Choroid plexus epithelial cell (primary cell): ENCODE measurements at places on chromosomes 2 and 18.
A peak's percentile ranks its signal among the peaks of the same experiment; 100 is the strongest.

- no peak for DNase-seq
Observed at GRCh38 chr2:212592695-212593094, 54.1 kb upstream of the ERBB4 start.

DNA sequence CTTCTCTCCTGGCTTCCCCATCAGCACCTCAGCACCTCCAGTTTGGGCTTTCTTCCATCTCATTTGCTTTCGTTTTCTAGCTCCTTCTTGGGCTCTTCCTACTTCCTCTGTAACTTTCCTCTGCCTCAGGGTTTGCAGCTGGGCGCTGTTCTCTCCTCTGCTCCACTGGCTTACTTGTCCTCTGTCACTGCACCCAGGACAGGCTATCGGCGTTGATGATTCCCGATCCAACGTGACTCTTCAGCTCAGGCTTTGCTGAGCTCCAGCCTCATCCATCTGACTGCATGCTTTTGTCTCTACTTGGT, 362.4 kb downstream of the CYRIA start:
- no peak for DNase-seq

DNA sequence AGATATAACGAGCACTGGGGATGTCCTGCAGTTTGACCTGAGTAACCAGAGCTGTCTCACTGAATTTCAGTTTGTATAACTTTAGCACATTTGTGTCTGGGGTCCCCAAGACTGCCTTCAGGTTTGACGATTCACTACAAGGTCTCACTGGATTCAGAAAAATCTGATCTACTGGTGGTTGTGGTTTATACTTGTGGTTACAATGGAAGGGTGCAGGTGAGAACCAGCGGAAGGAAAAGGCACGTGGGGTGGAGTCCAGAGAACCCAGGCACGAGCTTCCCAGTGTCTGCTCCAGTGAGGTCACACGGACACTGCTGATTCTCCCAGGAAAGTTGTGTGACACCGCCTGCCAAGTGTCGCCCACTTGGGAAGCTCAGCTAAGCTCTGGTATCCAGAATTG, 126.0 kb downstream of the ZNF236 start:
- DNase-seq: no peak

GRCh38 chr2:10392951-10393639, 55.0 kb downstream of the ODC1 start:
- no peak for DNase-seq

DNA sequence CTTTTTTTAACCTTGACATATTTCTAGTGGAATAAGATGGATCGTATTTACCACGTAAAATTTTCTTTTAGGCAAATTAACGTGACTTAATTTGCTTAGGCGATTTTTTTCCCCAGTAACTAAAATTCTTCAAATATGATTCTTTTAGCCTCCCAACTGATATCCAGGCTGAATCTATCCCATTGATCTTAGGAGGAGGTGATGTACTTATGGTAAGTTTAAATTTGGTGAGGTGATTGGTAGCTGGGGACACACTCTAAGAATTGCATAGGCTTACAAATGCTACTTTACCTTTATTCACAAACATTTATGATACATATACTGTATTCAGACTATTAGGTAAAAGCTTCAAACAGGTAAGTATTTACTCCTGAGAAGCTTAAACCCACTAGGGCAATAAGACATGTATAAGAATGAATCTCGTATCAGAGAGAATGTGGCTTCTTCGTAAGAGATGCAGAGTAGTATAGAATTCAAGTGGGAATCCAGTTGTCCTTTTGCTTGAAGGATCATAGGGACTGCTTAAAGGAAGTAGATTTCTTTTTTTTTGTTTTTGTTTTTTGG, 3.8 kb downstream of the DDX1 start:
- no peak for DNase-seq

- peak; percentile 89 for DNase-seq
Observed at GRCh38 chr2:235607546-235608199, 113.8 kb downstream of the AGAP1 start.

GRCh38 chr2:230920167-230920566, 4.9 kb downstream of the GPR55 start:
- no peak for DNase-seq

DNA sequence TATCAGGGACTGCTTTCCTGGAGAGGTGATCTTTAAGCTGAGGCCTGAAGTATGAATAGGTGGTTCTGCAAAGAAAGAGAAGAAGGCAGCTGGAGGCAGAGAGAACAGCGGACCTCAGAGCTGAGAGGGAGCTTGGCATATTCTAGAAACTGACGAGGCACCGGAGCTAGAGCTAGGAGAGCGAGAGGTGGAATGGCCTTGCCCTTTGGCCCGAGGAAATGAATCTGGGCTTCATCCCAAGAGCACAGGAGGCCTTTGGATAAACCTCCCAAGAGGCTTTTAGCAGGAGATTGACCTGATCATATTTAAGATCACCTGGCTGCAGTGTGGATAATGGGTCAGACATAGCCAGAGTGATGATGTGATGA, 7.9 kb downstream of the DYSF start:
- DNase-seq: no peak

- no peak for DNase-seq
Observed at GRCh38 chr2:176699644-176700043, 430.4 kb downstream of the MTX2 start.

GRCh38 chr2:218782528-218782844, 539 bp downstream of the CYP27A1 start:
- DNase-seq: peak; percentile 26

DNA sequence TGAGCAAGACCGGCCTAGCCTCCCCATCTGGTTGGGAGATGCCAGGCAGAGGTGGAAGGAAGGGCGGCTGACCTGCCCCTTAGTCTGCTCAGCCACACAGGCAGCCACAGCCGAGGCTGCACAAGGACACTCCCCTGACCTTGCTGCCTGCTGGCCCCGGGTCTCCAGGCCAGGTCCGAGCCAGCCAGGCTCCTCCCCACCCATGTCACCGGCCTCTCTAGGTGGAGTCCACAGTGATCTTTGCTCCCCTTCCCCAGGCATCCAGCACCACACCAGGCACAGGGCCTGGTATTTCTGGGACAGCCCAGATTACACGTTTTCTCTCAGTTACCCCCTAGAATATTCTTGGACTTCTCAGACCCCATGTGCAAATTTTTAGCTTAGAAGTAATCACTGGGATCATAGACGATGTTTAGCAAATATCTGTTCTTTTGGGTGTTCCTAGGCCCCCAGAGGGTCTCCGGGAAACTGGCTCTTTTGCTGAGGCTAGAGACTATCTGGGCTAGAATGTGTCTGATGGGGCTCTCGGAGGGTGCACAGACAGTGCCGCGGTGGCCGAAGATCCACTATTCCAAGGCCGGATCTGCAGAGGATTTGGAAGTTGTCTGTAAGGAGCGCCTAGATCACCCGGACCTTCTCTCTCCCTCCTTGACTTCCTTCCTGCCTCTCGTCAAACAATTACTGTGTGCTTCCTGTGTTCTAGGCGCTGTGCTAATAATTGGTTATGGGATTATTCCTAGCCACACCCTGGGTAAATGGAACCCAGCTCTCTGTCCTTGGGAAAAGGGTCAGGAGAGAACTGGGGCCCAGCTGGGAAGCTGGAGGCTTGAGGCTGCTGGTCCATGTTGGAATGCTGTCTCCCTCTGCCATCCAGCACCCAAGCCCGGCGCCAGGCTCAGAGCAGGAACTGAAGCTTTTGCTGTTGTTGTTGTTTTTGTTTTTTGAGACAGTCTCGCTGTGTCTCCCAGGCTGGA, 46.9 kb downstream of the ODC1 start:
- no peak for DNase-seq

DNA sequence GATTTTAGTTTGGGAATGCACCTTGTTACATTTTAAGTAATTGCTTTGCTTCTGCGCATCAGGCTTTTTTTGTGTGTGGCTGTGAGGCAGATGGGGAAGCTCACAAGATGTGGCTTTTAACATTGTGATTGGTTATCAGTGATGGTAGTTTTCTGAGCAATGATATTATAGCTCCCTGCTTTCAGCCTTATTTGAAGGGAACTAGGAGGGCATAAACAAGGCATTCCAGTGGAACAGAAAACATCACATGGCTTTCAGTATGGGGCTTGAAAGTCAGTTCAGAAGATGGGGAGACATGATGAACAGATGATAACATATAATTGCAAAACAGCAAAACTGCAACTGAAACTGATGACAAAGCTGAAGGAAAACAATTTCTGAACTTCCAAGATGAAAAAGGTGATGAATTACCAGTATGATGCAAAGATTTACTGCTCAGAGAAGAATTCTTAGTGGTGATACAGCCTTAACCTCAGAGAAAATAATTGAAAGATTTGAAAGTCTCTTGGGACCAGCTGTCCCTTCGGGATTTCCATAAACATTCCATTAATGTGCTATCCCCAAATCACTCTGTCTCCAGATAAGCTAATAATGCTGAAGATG, 439.7 kb downstream of the RND3 start:
- peak; percentile 52 for DNase-seq

DNA sequence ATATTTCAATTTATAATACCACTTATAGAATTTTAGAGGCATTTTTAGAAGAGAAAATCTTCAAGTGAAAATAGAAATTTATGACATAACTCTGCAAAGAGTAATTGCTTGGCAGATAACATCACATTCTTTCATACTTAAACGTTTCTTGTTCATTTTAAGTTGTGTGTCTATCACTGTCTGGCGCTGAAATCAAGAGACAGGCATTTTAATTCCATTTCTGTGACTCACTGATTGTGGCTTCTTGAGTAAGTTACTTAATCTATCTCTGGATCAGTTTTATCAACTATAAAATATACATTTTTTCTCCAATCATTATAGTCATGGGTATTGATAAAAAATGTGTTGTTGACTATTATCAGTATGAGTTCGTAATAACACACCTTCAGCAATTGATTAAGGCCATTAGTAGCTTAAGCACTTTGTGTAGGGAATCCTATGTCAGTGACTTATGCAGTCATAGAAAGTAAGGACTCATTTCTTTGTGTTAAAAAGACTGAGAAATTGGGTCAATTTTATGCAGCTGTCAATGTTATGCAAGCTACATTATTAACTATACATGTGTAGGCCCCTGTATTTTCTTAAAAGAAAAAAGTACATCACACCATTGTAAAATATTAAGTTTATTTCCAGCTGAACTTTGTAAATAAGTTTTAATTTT, 497.3 kb downstream of the CCDC85A start:
- peak; percentile 70 for DNase-seq
